Naive thymus-derived CD8-positive, alpha-beta T cell (primary cell): ENCODE measurements at places on chromosomes 3 and 15.

GRCh38 chr3:182105875-182106274, 394.1 kb downstream of the SOX2 start:
- DNase-seq = no peak

GRCh38 chr3:12308517-12308916, 19.6 kb downstream of the PPARG start:
- no peak for DNase-seq

DNA sequence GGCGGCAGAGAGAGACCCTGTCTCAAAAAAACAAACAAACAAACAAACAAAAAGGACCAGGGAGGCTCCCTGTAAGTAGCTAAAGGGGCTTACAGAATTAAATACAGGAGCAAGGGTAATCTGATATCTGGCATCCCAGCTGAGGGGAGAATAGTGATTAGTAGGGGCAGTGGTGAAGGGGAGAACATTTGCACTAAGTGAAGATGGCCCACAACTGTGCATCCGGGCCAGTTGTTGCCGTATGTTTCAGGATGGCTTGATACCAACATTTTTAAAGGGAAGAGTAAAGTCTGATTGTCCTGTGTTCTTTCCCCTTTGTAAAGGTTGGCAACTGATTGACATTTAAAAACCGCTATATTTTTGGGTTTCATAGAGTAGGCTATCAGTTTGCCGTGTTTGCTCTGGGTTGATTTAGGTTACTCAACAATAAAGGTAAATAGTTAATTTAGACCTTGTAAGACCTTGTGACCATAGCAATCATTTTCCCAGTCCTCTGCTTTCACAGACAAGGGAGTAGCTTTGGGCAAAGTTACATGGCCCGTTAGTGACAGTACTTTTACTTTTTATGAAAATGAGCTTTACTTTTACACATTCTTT, 167.8 kb downstream of the PTPRG start:
- DNase-seq = no peak

- no peak for DNase-seq
Observed at GRCh38 chr15:92958105-92958504, 58.0 kb downstream of the CHD2 start.

GRCh38 chr15:74458473-74458872, 2.5 kb downstream of the UBL7 start:
- DNase-seq = no peak

DNA sequence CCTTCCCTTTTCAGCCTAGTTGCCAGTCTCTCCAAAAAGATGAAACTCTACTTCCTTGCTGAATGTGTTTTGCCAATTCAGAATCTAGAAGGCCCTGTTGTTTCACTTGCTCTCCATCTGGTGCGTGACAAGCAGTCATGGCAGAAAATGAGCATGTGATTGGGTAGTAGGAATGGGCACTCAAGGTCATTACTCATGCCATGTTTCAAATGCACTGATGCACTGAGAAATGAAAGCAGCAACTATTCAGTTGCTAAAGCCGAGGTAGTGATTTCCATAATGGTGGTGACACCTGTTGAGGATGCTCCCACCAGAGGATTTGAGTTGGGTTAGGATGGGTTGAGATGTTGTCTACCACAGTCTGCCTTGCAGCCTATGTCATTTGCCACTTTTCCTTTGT, 12.7 kb downstream of the ZBTB38 start:
- no peak for DNase-seq

DNA sequence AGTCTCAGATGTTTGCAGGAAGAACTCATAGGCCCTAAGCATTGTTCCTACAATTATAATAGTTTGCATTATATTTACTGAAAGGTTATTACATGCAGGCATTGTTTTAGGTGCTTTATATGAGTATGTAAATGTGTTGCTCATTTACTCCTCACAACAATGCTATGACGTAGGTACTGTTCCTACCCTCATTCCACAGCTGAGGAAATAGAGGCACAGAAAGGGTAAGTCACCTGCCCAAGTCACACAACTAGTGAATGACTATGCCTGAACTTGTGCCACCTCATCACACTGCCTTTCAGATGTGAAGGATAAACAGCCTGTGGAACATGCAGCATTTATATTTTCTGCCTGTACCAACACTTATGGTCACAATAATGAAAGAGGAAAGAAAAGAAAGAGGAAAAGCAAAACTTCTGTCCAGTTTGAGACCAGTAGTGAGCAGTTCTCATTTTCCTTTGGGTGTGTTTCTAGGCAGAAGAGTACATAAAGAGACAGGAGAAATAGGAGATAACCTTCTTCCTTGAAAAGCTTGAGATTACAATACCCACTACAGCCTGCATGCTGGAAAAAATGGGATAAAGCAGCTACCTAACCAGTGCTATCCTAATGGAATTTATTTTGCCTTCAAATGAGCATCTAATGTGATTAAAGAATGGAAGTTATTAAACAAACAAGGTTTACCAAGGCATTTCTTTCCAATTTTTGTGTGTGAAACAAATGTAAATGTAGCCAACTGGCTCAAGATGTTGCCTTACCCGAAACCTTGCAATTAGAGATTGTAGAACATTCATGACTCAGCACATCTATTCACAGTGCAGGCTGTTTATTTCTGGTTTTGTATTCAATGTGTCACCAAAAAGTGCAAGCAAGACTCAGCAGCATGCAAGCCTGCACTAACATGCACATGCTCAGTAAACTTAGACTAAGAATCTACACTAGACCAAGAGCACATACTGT, 20.5 kb upstream of the ENTPD3 start:
- no peak for DNase-seq

- no peak for DNase-seq
Observed at GRCh38 chr3:12192173-12192572, 33.5 kb upstream of the TIMP4 start.

DNA sequence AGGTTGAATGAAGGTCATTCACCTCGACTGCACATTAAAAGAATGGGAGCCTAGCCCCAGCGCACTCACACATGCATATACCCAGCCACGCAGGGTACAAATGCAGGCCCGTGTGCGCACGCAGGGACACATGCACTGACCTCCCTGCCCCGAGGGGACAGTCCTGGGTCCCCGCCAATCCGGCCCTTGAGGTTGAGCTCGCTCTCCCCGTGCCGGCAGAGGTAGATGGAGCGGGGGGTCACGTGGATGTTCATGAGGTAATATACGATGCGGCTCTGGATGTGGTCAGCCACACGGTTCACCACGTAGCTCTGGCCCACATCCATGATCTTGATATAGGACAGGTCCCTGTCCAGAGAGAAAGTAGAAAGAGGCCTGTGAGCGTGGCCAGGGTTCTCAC, 20.5 kb downstream of the PFKFB4 start:
- DNase-seq = no peak

- no peak for DNase-seq
Observed at GRCh38 chr3:9787714-9788113, 4.6 kb downstream of the TADA3 start.

DNA sequence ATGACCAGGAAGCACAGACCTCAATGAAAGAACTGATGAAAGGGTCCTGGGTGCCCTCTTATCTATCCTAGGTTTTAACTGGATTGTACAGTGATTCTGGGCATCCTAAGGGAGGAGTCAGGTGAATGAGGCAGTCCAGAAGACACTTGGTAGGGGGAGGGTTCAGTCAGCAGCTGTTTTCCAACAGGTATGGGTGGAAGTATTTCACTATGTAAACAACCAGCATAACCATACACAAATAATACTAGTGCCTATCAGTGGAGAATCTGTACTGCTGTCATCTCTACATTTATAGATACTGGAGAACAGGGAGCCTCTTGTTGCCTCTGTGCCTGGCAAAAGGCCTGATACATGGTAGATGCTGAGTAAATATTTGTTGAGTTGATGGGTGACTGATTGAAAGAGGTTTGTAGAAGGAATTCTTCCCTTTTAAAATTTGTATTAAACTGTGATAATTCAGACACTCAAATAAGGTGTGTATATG, 328.5 kb downstream of the RBMS3 start:
- DNase-seq = no peak

DNA sequence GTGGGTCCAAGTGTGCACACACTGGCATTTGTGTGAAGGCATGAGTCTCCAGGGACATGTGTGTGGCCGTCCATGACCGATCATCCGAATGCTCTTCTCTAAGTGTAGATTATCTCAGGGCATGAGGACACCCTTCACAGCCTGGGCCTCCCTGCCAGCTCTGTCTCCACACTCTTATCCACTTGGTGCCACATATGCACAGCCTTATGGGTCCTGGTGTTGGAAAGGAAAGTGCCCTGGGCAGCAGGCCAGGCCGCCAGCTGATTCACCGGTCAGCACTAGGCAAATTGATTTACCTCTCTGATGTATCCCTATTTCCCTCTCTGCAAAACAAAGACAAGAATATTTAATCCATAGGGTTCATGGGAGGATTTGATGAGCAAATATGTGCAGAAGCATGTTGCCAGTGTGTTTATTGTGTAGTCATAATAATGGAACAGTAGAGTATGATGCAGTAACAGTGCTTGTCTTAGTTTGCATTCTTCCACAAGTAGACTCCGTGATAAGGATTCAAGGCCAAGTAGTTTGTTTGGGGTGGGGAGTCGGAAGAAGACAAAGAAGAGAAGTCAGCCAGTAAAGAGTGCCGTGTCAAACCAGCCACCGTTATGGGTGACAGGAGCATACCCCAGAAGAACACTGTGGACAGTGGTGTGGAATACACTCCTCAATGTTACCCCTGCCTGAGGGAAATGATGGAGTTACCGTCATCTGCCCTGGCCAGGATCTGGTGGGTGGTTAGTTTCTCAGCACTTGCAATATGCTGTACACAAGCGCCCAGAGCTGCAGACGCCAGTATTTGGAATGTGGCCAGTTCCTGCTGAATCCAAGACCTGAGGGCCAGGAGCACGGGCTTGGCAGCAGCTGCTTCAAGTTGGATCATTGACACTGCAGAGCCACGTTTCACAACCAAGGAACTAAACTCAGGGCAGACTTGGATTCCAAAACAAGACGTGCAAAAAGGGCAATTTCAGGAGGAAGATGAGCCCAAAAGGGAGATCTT, 85.1 kb downstream of the MTHFS start:
- no peak for DNase-seq

DNA sequence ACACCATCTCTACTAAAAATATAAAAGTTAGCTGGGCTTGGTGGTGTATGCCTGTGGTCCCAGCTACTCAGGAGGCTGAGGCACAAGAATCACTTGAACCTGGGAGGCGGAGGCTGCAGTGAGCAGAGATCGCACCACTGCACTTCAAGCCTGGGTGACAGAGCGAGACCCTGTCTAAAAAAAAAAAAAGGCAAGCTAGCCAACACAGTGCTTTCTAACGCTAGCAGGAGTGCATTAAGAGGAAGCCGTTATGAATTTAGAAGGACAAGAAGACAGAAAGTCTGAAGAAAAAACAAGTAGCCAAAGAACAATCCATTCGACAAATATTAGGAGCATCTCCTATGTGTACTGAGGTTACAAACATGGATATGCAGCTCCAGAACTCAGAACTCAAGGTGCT, 28.6 kb downstream of the BHLHE40 start:
- no peak for DNase-seq

DNA sequence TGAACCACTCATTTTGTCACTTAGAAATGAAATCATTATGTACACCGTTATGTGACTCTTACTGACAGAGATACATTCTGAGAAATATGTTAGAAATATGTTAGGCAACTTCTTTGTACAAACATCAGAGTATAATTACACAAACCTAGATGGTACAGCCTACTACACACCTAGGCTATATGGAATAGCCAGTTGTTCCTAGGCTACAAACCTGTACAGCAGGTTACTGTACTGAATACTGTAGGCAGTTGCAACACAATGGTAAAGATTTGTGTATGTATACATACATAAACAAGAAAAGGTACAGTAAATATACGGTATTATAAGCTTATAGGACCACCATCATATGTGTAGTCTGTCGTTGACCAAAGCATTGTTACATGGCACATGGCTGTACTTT, 3.7 kb downstream of the SACM1L start:
- DNase-seq = no peak

- no peak for DNase-seq
Observed at GRCh38 chr3:168424059-168424734, 328.5 kb upstream of the GOLIM4 start.

- no peak for DNase-seq
Observed at GRCh38 chr3:16883057-16883722, 1.6 kb upstream of the PLCL2 start.

- no peak for DNase-seq
Observed at GRCh38 chr15:52428297-52428696, 100.4 kb downstream of the MYO5A start.

GRCh38 chr3:161081633-161082032, 23.5 kb downstream of the B3GALNT1 start:
- DNase-seq = no peak

DNA sequence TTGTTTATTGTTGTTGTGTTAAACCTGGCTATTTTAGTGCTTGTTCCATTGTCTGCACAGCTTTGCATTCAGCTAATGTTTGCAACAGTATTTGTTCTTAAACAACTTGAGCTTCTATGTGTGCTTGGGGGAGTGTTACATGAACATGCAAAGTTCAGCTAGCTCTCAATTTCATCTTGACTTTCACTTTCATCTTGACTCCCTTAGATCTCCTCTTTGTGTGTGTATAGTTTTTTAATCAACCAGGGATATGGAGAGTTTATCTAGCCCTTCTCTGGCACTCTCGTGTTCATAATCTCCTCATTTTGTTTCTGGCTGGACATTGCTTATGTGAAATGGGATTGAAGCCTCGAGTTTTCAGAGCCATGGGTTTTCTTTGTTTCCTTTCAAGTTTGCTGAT, 212.4 kb upstream of the ZBTB20 start:
- no peak for DNase-seq

- no peak for DNase-seq
Observed at GRCh38 chr15:25899870-25900269, 36.7 kb upstream of the ATP10A start.

DNA sequence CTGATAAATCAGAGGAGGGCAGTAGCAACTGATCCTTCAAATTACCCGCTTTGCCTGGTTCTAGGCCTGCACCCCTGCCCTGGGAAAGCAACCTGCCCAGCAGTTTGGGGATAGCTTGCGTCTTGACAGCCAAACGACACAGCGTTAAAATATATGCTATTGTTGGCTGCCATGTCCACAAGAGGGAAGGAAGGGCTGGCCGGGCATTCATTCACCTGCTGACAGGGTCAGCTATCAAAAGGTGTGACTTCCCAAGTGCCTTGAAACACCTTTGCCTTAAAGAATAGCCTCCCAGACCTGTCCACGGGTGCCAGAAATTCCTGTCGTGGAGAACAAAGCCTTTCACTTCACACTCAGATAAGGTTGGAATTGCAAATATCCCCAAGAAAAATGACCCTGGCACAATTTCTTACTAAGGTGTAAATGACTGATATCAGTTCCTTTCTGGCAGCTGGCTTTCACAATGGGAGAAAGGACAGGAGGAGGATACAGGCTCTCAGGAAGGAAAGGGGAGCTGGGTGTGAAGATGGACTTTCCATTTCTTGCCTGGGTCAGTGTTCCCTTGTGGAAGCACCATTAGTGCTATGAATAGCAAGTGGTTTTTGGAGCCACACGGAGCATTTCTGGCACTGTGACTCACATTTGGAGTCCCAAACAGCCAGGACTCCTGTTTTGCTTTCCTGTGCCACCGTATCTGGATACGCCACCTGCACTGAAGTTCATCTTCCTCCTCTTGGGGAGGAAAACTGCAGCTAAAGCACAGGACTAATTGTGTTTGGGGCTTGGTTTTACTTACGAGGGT, 19.2 kb downstream of the ALDH1A3 start:
- DNase-seq = no peak

GRCh38 chr15:46088486-46089445, 453.9 kb downstream of the SQOR start:
- no peak for DNase-seq

GRCh38 chr3:144583871-144584270, 612.2 kb downstream of the DIPK2A start:
- DNase-seq = no peak

GRCh38 chr15:30990446-30991254, 778 bp downstream of the MTMR10 start:
- DNase-seq = no peak

GRCh38 chr3:168467115-168467714, 371.5 kb upstream of the GOLIM4 start:
- DNase-seq = no peak
